Activated T-helper 2 cell treated with anti-CD3 and anti-CD28 coated beads, Interferon-gamma antibody, Interleukin-2, Interleukin-4, amounts not matched to agents 10 μg/mL and 5 μg/mL and 100 μg/mL, durations not matched to agents 14 hours and 24 hours and 36 hours (primary cell): ENCODE measurements at places on chromosomes 6 and 20. TPM values are rescaled to one million over a fixed set of nuclear protein-coding genes. Genes with fewer than 3 reads are reported as not detected.

DNA sequence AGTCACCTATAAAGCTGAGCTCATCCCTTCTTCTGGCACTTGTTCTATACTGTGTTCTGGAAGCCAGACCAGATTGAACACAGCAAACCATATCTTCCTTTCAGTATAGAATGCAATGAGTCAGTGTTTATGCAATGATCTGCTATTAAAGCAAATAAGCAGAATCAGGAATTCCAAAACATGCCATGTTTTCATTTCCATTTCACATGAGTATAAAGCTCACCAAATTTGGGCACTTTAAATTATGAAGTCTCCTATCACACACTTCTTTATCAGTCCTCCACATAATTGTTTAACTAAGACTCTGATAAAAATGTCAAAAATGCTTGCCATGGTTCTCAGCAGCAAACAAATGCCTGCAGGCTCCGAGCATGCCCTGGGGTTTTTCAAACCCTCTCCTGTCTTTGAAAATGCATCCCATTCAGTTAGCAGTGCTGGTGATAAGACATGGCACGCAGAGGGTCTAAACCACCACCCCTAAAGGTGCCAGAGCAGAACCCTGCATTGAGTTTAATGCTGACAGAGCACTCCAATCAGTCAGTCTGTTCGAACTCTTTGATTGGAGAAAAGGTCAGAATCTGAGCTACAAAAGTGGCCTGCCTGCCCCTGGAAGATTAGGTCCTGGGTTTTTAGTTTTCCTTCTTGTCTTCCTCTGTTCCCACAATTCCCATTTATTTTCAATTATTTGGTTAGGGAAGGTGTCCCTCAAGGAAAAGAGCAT is 234.1 kb downstream of the GMPR start:
- DNase-seq, result no peak

Gene TFAP2D
- not detected in 2 replicates for total RNA-seq

GRCh38 chr6:118562959-118563358 is 14.9 kb downstream of the PLN start:
- DNase-seq, result no peak

DNA sequence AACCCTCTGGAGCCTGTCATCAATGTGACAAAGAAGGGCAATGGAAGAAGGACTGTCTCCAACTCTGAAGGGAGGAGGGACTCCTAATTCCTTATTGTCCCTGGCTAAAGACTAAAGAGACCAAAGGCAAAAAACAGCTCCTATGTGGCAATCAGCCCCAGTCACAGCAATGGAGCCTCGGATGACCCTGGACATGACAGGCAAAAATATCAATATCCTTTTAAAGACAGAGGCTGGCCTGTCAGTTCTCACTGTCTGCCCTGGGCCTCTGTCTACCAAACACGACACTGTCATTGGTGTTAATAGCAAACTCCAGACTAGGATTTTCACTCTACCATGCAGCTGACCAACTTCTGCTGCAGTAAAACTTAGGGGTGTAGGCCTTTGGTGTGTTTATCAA is 38.0 kb upstream of the POU5F1 start:
- no peak for DNase-seq

DNA sequence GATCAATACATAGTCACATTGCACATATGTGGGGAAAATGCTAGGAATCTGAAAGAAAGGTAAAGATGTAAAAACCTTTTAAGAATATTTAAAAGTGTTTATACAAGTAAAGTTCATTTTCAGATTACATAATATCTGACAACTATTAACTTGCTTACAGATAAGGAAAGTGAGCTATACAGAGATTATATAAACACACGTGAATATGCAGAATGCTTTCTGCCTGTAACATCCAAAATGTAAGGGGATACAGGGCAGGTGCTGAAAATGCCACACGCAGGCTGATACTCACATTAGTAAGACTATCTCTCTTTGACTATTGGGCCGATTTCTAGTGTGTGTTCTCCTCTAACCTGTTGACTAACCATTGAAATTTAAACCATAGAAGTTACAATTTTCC is 17.9 kb upstream of the MAP7 start:
- DNase-seq, result no peak
